Activated T-cell treated with anti-CD3 and anti-CD28 coated beads, Interleukin-2, amount 50 U/mL, for 72 hours (primary cell): ENCODE measurements at places on chromosomes 2 and 18. TPM values are rescaled to one million over a fixed set of nuclear protein-coding genes. Genes with fewer than 3 reads are reported as not detected.

- peak; percentile 81 for DNase-seq
Observed at GRCh38 chr2:172556284-172557033, 569 bp downstream of the PDK1 start.

DNA sequence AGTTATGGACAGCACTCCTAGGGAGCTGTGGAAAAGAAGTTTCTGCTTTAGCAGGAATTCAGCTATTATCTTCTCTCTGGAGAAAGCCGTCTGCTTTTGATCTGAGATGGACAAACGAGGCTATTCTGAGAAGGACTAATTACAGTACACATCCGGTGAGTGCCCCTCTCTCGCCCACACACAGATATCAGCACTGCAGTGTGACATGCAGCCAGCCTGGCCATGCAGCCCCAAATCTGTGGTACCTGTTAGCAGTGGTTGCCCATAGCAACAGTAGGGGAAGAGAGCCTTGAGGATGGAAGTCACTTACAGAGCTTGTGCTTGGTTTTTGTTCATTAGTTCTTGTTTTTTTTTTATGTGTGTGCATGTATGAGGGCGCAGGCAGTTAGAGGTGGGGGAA, 73.9 kb upstream of the TRIB2 start:
- DNase-seq = no peak

DNA sequence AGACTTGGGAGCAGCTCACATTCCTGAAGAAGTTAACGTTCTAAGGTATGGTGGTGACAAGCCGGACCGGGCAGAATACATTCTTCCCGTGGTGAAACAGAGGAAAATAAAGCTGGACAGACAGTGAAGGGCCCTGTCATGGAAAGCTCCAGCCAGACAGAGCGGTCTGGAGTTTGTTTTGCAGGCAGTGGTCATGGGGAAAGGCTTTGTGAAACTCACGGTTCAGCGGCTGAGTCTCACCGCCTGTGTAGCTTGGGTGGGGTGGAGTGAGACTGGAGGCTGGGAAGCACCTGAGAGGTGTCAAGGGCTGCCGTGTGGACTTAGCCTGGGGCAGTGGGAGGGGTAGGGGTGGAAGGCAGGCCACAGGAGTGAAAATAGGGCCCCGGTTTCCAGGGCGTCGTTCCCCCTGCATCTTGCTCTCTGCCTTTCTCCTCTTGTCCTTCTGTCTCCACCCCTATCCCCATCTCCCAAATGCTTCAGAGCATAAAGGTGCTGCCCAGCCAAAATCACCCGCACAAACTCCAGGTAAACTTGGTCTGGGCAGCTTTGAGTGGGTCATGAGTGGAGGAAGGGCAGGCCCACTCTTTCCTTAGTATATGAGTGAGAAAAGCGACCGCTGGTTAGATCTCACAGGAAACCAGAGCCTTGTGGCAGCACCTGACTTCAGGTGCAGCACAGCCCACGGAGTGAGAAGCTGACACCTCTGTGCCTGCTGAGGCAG, 11.4 kb upstream of the SLC20A1 start:
- no peak for DNase-seq

DNA sequence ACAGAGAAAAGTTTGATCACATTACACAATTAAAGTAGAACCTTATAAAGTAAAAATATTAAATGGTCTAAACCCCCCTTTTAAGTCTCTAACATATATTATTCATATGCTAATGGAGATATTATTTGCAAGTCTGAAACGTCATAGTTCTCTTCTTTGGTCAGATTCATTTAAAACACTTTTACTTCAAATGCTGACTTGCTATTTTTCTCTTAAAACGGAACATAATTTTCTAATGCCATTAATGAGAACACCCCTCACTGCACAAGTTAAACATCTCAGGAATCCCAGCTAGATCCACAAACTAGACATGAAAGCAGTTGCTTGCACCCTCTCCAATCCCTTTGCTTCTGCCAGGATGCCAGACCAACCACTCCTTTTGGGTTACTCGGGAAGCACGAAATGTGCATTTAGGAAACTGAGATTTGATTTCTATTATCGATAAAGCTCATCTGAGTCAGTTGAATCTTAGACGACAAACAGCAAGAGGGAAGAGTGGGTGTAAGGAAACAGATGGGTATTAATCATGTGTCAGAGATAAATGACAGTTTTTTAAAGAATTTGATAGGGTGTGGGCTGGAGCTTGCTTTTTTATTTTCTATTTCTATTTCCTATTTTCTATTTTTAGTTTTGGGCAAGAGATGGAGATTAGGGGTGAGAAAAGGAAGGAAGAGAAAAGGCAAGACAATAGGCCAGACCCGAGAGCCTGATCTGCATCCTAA, 1.5 kb downstream of the ADD2 start:
- DNase-seq = no peak

GPR17 gene
- total RNA-seq = not detected
